ENCODE measurements at places on chromosomes 3 and 15. TPM values are rescaled to one million over a fixed set of nuclear protein-coding genes. Genes with fewer than 3 reads are reported as not detected.

MAGI1 gene
- total RNA-seq, result 31.5 TPM

ASB14 gene
- not detected for total RNA-seq

- DNase-seq, result no peak
Measured at GRCh38 chr3:170487031-170487430, 68.4 kb downstream of the CLDN11 start.

- DNase-seq, result no peak
Measured at GRCh38 chr15:63560741-63561448, 36.3 kb upstream of the FBXL22 start.

- no peak for DNase-seq
Measured at GRCh38 chr3:189286188-189286587, 114.4 kb downstream of the TPRG1 start.

- DNase-seq, result no peak
Measured at GRCh38 chr3:9727743-9728142, 3.8 kb upstream of the BRPF1 start.

DNA sequence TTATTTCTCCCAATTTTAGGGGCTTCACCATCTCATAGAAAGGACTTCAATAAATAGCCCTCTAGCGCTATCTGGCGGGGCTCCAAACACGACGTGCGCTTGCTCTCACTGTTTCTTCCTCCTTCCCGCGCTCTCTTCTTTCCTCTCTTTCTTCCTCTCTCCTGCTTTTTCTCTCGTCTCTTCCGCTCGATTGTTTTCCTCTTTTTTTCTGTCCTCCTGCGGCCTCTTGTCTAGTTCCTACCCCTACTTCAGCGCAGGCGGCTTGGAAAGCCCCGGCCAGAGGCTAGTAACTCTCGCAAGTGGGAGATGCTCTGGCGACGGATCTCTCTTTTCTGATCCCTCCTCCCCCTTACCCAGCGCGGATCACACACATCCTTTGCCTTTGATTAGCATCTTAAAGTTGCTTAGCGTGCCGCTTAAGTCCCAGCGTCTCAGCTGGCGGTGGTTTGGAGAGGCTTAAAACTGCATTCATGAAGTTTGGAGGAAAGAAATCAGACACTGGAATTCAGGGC lies 6.2 kb upstream of the MEIS2 start:
- DNase-seq, result peak; percentile 83

All from posterior vena cava (tissue), 2 donors.